Activated T-cell treated with anti-CD3 and anti-CD28 coated beads for 48 hours (primary cell): ENCODE measurements at places on chromosomes 12 and 14.

DNA sequence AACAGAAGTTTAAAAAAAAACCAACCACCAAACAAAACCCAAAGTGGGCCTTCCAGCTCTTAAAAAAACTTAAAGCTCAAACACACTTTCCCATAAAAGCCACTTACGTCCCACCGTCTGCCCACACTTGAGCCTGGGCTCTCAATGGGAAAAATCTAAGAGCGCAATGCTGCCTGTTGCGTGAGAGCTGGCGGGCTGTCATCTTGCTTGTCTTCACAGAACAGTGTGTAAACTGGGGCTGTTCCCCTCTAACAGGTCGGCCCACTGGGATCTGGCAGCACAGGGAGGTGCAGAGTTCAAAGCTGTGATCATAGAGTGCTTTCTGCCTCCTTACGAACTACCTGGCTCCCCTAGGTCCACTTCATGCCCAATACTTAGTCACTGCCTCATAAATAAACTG, 80.0 kb downstream of the DICER1 start:
- DNase-seq = no peak

DNA sequence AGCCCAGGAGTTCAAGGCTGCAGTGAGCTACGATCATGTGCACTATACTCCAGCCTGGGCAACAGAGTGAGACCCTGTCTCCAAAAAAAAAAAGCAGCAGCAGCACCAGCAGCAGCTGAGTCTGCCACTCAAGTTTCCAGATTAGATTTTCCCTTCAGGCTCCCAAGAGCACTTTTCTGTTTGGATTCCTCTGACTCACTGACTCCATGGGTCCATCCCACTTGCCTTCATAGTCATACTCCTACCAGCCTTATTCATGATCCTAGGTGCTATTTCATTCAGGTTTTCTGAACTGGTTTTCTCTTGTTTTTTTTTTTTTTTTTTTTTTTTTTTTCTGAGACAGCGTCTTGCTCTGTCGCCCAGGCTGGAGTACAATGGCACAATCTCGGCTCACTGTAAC, 6.8 kb upstream of the TWF1 start:
- no peak for DNase-seq

DNA sequence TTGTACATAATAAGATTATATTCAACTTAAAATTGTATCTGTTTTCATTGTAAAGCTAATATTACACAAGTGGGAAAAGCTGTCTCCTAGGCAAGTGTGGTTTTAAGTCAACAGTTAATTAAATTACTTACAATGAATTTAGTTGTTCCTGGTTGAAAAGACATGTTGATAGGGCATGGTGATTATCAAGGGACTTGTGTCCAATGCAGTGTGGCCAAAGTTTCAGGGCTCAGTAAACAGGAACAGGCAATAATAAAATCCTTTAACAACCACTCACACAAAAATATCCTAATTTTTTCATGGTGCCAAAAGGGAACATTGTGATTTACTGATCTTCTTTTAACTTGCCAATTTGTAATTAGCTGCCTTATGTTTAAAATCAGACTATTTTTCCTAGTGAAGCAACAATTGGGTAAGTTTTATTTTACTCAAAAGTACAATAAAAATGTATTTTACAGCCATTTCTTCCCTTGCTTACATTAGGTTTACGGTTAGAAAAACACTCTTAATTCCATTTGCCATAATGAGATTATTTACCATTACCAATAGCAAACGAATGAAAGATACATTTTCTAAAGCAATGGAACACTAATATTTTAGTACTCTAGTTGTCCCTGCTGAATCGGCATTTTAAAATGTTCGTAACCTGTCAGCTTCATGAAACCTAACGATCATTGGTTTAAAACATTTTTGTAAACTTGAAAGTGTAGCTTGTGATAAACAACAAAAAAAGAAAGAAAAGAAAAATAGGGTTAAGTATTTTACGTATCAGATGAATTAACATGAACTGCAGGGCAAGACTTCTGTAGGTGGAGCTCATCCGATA, 1.8 kb upstream of the WNK1 start:
- DNase-seq = no peak

DNA sequence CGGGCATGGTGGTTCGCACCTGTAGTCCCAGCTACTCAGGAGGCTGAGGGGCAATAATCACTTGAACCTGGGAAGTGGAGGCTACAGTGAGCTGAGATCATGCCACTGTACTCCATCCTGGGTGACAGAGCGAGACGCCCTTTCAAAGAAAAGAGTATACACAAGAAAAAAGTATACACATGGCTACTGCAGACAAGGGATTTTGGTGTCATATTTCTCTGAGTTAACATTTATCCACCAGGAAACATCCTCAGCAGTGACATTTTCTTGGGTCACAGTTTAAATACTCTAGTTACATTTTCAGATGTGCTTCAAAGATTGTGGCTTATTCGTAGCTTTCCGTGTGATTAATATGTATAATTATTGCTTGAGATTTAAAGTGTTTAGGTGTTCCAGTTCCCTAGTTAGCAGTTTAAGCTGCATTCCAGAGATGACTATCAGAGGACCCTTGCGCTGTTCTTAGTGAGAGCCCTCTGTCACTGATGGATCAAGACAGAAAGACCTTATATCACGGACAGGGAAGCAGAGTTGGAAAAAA, 4.7 kb upstream of the PPP2R5E start:
- DNase-seq = no peak

- DNase-seq = no peak
These were observed 159.2 kb downstream of the CALM1 start for GRCh38 chr14:90556012-90556477.

GRCh38 chr12:45278447-45278846, 62.6 kb downstream of the ANO6 start:
- DNase-seq = no peak

GRCh38 chr12:56296295-56296694, 3.8 kb downstream of the CS start:
- DNase-seq = no peak
